ENCODE measurements at places on chromosomes 6 and 20.

- no peak for DNase-seq
Measured at GRCh38 chr20:41989935-41990635, 371.9 kb upstream of the CHD6 start.

DNA sequence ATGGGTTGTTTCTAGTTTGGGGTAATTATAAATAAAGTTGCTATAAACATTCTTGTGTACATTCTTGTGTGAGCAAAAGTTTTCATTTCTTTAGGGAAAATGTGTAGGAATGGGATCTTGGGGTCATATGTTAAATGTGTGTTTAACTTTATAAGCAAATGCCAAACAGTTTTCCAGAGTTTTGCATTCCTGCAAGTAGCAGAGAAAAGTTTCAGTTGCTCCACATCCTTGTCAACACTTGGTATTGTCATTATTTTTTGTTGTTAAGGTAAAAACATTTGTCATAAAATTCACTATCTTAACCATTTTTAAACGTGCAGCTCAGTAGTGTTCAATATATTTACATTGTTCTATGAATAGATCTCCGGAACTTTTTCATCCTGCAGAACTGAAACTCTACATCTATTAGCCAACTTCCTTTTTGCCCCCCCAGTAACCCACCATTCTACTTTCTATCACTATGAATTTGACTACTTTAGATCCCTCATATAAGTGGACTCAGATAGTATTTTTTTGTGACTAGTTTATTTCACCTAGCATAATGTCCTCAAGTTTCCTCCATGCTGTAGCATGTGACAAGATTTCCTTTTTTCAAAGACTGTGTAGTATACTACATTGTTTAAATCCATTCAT, 48.4 kb downstream of the PHACTR2 start:
- no peak for DNase-seq

DNA sequence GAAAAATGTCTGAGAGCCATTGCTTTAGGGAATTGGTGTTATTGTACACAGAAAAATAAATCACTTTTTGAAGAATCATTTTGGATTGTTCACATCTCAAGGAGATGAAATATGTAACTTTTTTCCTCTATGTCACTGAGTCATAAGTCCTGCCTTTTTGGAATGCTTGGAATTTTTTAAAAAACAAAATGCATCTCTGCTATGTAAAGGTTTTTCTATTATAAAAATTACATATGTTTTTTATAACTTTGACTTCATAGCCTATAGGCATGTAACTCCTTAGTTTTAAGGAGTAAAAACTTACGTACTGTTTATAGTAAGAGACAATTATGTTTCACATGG, 8.7 kb downstream of the RNF144B start:
- DNase-seq: no peak

GRCh38 chr20:17314264-17314663, 87.4 kb downstream of the PCSK2 start:
- DNase-seq: no peak

- DNase-seq: no peak
Measured at GRCh38 chr6:129186988-129187387, 304.1 kb downstream of the LAMA2 start.

- DNase-seq: no peak
Measured at GRCh38 chr20:38211200-38212097, 46.4 kb upstream of the TGM2 start.

GRCh38 chr6:150347845-150348244, 21.0 kb upstream of the IYD start:
- peak; percentile 16 for DNase-seq

Data from CD4-positive, alpha-beta T cell treated with Interleukin-4 for 1 hour (primary cell).